ENCODE measurements at places on chromosomes 13 and 19. TPM values are rescaled to one million over a fixed set of nuclear protein-coding genes. Genes with fewer than 3 reads are reported as not detected.
A peak's percentile ranks its signal among the peaks of the same experiment; 100 is the strongest.

DNA sequence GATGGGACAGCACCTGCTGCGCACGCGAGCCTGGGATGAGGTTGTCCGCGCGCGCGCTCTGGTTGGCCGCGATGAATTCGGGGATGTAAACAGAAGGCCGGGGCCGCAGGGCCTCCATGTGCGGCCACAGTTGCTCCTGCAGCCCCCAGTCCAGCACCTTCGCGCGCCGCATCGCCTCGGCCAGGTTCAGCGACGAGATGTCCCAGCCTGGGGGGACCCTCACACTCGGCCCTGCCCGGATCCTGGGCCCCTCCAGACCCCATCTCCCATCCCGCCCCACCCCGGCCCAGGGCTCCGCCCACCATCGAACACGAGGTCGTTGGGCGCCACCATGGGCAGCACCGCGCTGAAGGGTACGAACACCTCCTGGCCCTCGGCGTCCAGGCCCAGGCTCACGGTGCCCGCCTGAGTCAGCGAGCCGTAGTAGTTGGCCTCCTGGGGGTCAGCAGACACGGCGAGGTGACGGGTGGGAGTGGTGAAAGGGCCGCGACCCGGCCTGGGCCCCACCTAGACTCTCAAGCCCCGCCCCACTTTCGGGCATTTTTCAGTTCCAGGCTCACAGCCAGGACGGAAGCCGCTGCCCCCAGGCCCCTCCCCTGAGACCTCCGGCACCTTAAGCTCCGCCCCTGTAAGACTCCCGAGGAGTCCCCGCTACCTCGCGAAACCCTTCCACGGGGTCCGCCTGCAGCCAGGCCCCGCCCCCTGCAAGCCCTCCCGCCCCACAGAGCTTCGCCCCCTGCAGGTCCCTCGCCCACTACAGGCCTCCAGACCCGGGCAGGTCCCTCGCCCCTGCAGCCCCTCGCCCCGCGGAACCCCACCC is 1.1 kb downstream of the ISYNA1 start:
- peak overlapping the region; percentile 3 for H3K4me3 ChIP-seq
- H3K27ac ChIP-seq = no peak overlapping the region
- H3K4me1 ChIP-seq = peaks cover 46% of the 10 kb centered on the region
- H3K36me3 ChIP-seq = no peaks in the 10 kb centered on the region
- peak; percentile 41 for DNase-seq

- H3K4me1 ChIP-seq = no peaks in the 10 kb centered on the region
- no peaks in the 10 kb centered on the region for H3K27me3 ChIP-seq
- no peak overlapping the region for H3K27ac ChIP-seq
- H3K36me3 ChIP-seq = no peaks in the 10 kb centered on the region
- no peak for DNase-seq
Observed at GRCh38 chr19:5026706-5027273, 57.9 kb downstream of the KDM4B start.

GRCh38 chr13:94122300-94122915 is 357.1 kb downstream of the DCT start:
- H3K36me3 ChIP-seq = no peaks in the 10 kb centered on the region
- no peak overlapping the region for H3K4me3 ChIP-seq
- H3K27me3 ChIP-seq = no peaks in the 10 kb centered on the region
- no peak for DNase-seq
- H3K27ac ChIP-seq = no peak overlapping the region
- no peaks in the 10 kb centered on the region for H3K4me1 ChIP-seq

DNA sequence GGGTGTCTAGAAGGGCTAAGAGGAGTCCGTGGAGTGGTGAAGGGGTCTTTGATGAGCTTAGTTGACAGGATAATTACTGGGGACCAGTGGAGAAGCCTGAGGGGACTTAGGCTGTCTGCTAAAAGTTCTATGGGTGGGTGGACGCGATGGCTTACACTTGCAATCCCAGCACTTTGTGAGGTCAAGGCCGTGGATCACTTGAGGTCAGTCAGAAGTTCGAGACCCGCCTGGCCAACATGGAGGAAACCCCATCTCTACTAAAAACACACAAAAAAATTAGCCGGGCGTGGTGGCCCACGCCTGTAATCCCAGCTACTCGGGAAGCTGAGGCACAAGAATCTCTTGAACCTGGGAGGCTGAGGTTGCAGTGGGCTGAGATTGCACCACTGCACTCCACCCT is 2.8 kb upstream of the GSK3A start:
- H3K4me1 ChIP-seq = peaks cover 38% of the 10 kb centered on the region
- H3K27ac ChIP-seq = no peak overlapping the region
- no peak for DNase-seq
- peak overlapping the region; percentile 96 for H3K4me3 ChIP-seq

GRCh38 chr13:42893214-42893671 is 98.8 kb downstream of the EPSTI1 start:
- H3K27ac ChIP-seq = no peak overlapping the region
- no peak for DNase-seq
- H3K27me3 ChIP-seq = no peaks in the 10 kb centered on the region
- H3K4me3 ChIP-seq = no peak overlapping the region

The TEX29 gene
- polyA plus RNA-seq = not detected

The ZNF442 gene
- 0.39 TPM for polyA plus RNA-seq

The MEDAG gene
- not detected for polyA plus RNA-seq

The SMIM44 gene
- not detected for polyA plus RNA-seq

The NMRK2 gene
- polyA plus RNA-seq = not detected
